Esophagus squamous epithelium (tissue), 5 donors: ENCODE measurements at places on chromosomes 16 and 17.

- no peak for DNase-seq
Observed at GRCh38 chr17:63543822-63544420, 6.4 kb upstream of the DCAF7 start.

- DNase-seq = no peak
Observed at GRCh38 chr16:53904533-53904932, 200.6 kb downstream of the FTO start.

DNA sequence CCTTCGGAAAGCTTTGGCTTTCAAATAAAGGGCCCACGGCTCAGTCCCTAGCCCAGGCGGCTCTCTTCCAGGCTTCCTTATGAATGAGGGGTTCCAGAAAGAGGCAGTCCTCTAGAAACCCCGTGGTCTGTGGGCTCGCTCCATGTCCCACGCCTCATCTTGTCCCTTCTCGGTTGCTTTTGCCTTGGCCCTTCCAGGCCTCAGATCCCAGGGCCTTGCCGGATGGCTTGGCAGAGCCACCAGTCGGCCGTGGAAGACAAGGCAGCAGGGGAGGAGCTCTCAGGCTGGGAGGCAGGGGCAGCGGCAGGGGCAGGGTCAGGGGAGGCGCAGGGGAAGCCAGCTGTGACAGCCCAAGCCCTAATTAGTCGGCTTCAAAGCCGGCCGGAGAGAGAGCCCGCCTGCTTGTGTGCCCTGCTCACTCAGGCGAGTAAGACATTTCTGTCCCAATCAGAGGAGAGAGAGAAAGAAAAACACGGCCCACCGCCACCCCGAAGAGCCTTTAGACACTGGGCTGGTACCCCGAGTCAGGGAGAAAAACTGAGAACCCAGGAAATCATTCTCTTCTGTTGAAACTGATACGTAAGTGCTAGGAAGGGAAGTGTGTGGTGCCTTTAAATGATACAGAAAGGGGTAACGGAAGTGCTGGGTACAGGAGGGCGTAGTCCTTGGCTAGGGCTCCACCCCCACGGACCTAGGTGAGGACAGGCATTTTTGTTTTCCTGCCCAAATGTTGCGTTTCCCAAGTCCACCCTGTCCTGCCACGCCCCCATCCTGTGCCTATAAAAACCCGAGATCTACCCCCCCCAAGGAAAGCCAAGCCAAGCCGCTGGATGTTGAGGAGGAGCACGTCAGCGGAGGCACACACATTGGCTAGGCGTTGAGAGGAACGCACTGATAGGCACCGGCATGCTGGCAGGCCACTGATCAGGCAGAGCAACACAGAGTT is 27.8 kb upstream of the MEIOC start:
- DNase-seq = no peak

- DNase-seq = no peak
Observed at GRCh38 chr16:71537643-71538042, 11.4 kb downstream of the CHST4 start.

DNA sequence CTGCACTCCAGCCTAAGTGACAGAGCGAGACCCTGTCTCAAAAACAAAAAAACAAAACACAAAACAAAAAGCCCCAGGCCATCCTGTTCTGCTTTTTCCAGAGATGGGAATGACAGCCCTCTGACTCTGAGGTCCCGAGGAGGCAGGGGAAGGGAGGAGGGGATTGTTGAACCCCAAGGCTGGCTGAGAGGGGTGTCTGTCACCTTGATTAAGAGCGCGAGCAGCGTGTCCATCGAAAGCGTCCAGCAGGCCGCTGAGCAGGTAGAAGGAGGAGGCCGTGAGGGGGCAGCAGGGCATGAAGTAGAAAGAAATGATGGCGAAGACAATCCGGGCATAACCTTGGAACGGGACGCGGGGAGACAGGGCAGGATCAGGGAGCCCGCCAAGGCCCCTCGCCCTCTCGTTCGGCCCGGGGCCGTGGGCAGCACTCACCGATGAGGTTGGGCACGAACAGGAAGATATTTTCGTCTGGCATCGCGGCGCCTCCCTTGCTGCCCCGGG is 593 bp downstream of the CDIPT start:
- DNase-seq = no peak

- DNase-seq = no peak
Observed at GRCh38 chr16:11354733-11355574, 9.7 kb downstream of the RMI2 start.

DNA sequence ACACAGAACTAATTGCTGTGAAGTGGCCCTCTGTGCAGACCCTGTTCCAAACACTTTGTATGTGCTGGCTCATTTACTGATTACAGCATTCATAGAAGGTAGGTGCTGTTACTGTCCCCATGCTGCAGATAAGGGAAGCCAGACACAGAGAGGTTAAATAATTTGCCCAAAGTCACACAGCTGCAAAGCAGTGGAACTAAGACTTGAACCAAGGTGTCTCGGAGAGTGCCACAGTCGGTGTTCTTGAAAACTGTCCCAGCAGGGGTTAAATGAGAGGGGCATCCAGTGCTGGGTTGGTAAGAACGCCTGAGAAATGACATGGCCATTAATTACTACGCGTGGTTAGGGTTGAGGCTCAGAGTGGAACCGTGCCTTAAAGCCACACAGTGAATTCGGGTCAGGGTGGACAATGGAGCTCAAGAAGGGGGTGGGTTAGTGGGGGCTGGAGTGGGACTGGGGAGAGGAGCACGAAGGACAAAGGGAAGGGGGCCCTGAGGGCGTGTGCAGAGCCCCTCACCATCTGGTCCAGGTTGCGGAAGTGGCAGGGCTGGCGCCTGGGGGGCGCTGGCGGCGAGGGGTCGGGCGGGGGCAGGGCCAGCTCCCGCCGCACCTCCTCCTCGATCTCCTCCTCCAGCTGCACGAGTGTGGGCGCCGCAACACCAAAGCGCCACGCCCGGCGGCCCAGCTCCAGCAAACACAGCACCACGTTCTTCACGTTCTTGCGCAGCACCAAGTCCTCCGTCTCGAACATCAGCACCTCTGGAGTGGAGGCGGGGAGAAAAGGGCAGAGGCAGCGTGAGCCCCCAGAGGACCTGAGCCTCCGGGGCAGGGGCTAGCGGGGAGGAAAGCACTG is 3.3 kb downstream of the GAS2L2 start:
- DNase-seq = no peak

- DNase-seq = no peak
Observed at GRCh38 chr16:81494888-81495287, 50.3 kb downstream of the CMIP start.

DNA sequence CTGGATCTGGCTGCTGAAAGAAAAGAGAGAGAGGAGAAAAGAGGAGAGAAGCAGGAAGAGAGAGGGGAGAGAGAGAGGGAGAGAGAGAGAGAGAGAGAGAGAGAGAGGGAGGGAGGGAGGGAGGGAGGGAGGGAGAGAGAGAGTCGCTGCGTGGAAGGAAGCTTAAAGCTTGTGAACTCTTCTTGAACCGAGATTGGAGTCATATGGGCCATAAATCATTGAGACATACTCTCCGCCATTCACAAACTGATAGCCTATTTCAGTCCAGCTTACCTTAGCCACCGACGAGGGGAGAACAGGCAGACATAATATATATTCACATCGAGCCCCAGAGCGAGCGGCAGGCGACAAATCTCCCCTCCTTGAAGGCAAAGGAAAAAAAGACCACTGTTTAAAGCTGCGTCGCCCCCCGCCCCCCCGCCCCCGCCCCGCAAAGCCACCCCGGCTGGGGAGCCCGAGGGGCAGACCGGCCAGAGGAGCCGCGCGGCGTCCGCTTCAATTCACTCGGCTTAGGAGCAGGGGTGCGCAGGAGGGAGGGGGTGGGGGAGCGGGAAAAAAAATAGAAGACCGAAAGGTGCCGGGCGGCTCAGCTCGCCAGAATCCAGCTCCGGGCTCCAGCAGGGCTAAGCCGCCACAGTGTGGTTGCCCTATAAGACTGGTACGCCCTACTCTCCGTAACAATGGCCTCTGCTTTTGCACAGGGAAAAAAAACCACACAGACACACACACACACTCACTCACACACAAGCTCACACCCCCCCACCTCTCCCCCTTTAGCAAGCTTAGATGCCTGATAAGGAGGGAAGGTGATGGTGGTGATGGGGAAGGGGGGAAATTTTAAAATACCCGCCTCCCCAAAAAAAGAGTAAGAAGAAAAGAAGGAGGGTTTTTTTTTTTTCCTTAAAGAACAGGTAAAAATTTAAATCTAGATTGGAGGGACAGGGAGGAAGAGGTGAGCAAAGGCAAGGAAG is 10.6 kb upstream of the HOXB2 start:
- DNase-seq = no peak

- DNase-seq = no peak
Observed at GRCh38 chr16:12530302-12530701, 273.4 kb downstream of the CPPED1 start.

GRCh38 chr17:67253384-67253783 is 8.4 kb upstream of the HELZ start:
- no peak for DNase-seq

DNA sequence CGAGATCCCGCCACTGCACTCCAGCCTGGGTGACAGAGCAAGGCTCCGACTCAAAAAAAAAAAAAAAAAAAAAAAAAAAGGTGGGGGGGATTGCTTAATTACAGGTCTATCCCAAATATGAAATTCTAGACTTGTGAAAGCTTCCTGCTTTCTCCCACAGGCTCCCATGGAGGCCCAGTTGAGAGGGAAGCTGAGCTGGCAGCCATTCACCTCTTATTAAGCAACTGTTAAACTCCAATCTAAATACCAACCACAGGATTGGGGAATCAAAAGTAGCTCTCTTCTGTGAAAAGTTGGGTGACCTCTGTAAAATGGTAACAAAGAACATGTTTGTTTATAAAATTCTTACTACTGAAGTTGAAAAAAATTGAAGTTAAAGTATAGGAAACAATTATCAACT is 45.8 kb upstream of the STAC2 start:
- DNase-seq = no peak

- no peak for DNase-seq
Observed at GRCh38 chr17:40372031-40372430, 7.5 kb upstream of the GJD3 start.
